ENCODE measurements at places on chromosomes 2 and 18.

GRCh38 chr2:240789501-240790369 is 30.3 kb downstream of the KIF1A start:
- no peak for DNase-seq

- no peak for DNase-seq
Measured at GRCh38 chr2:19757586-19757985, 144.2 kb downstream of the TTC32 start.

GRCh38 chr2:81260320-81260719 is 955.8 kb upstream of the LRRTM1 start:
- no peak for DNase-seq

GRCh38 chr2:135688978-135689377 is 52.7 kb upstream of the UBXN4 start:
- no peak for DNase-seq

GRCh38 chr2:86392873-86393518 is 48.2 kb upstream of the KDM3A start:
- no peak for DNase-seq

- DNase-seq: no peak
Measured at GRCh38 chr2:240198226-240198625, 57.8 kb upstream of the OTOS start.

GRCh38 chr2:23712756-23713151 is 214.2 kb downstream of the ATAD2B start:
- DNase-seq: no peak

- no peak for DNase-seq
Measured at GRCh38 chr18:10421859-10422258, 32.6 kb upstream of the APCDD1 start.

DNA sequence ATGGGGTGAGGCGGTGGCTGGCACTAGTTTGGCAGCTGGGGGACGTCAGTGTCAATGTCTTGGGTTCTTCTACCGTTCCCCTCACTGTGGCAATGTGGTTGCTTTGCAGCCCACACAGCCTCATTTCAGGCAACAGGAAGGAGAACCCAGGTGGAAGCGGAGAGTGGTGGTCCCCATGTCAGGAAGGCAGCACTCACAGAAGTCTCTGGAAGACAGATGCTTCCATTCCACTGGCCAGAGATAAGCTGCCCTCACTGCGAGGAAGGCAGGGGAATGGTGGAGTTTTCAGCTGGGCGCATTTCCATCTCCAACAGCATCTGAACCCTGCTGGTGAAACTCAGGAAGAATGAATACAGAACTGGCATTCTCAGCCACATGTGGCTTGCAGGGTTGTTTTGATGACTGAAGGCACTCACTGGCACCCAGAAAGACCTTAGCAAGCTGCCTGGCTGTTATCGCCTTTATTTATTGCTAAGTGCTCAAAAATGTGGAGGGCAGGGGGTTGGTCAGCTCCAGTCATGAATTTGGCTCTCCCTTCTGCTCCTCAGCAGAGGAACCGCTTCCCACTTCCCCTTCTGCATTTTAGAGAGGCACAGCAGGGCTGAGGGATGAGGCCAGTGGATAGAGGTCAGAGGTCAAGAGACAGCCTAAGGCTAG is 19.4 kb downstream of the KCNIP3 start:
- no peak for DNase-seq

GRCh38 chr2:143649226-143649740 is 520.1 kb downstream of the ARHGAP15 start:
- DNase-seq: no peak
